Activated CD4-positive, alpha-beta memory T cell treated with anti-CD3 and anti-CD28 coated beads for 36 hours (primary cell): ENCODE measurements at places on chromosomes 1 and 21. TPM values are rescaled to one million over a fixed set of nuclear protein-coding genes. Genes with fewer than 3 reads are reported as not detected.

Gene DFFA
- total RNA-seq: 32.0 TPM

- no peak for DNase-seq
- H3K4me3 ChIP-seq: no peak overlapping the region
- H3K36me3 ChIP-seq: no peaks in the 10 kb centered on the region
- H3K4me1 ChIP-seq: no peaks in the 10 kb centered on the region
- H3K27me3 ChIP-seq: peaks cover 27% of the 10 kb centered on the region
- H3K27ac ChIP-seq: no peak overlapping the region
Observed at GRCh38 chr1:29362116-29362515, 125.8 kb downstream of the PTPRU start.

- no peak overlapping the region for H3K4me3 ChIP-seq
- H3K27ac ChIP-seq: no peak overlapping the region
- H3K27me3 ChIP-seq: no peaks in the 10 kb centered on the region
- DNase-seq: peak; percentile 15
- H3K36me3 ChIP-seq: no peaks in the 10 kb centered on the region
Observed at GRCh38 chr1:119859647-119860046, 36.7 kb downstream of the ADAM30 start.

Gene GPR157
- 3.9 TPM for total RNA-seq

Gene CCDC30
- 2.3 TPM for total RNA-seq

Gene HLX
- total RNA-seq: 0.19 TPM

GRCh38 chr1:199931666-199932377 is 95.7 kb upstream of the NR5A2 start:
- H3K4me3 ChIP-seq: no peak overlapping the region
- peaks cover 8% of the 10 kb centered on the region for H3K4me1 ChIP-seq
- H3K36me3 ChIP-seq: no peaks in the 10 kb centered on the region
- H3K27me3 ChIP-seq: peaks cover 17% of the 10 kb centered on the region
- no peak overlapping the region for H3K27ac ChIP-seq
- DNase-seq: peak; percentile 12

DNA sequence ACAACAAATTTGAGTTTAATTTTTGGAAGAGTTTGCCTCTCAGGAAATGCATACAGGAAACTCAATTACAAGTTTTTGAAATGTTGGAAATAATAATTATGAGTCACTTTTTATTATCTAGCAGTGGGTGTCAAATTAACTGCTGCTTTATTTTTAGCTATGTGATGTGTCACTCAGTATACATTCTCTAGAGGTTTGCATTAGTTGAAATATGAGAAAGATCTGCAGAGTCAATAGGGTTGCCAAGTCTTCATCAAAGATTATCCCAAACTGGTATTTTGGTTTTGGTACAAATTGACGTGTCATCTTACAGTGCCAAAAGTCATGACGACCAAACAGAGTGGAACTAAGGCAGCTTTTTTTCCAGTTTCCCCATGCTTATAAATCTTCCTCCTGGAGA is 54.3 kb upstream of the DIPK1A start:
- H3K36me3 ChIP-seq: no peaks in the 10 kb centered on the region
- no peak overlapping the region for H3K27ac ChIP-seq
- peaks cover 7% of the 10 kb centered on the region for H3K27me3 ChIP-seq
- no peak for DNase-seq

DNA sequence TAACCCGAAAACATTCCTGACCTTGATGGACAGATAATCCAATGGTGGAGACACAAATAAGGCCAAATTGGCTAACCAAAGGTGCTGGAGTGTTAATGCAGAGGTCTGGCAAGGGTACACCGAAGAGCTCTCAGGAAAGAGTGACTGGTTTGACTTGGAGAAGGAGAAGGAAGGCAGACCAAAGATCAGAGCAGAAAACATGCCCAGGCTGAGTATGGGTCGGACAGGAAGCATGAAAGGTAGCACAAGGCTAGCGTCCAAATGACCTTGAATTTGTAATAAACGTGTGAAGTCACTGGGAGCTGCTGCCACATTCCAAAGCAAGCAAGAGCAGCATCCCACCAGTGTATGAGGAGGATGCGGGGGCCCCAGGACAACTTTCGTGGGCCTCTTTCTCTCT is 45.7 kb downstream of the APP start:
- DNase-seq: no peak
- H3K4me1 ChIP-seq: no peaks in the 10 kb centered on the region

DNA sequence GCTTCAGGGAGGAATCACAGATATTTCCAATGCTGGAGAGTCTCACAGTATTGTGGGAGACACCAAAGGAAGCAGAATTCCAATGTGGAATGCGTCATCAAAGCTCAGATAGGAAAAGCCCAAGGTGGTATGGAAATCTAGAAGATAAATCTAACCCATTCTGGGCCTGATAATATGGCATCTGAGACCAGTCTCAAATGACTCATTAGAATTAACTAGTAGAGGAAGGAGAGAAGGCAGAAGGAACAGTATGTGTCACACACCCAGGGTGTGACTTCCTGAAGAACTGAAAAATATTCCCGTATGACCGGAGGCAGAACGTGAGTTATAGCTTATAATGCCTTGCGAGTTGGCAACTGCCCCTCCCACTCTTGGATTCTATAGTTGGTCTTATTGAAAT is 499.2 kb downstream of the PLPP3 start:
- DNase-seq: no peak
- H3K27me3 ChIP-seq: no peaks in the 10 kb centered on the region
- no peak overlapping the region for H3K27ac ChIP-seq
- no peaks in the 10 kb centered on the region for H3K4me1 ChIP-seq

GRCh38 chr1:51661081-51661518 is 44.2 kb downstream of the OSBPL9 start:
- no peak for DNase-seq
- H3K36me3 ChIP-seq: no peaks in the 10 kb centered on the region
- no peak overlapping the region for H3K27ac ChIP-seq
- H3K4me1 ChIP-seq: no peaks in the 10 kb centered on the region
- no peak overlapping the region for H3K4me3 ChIP-seq
- no peaks in the 10 kb centered on the region for H3K27me3 ChIP-seq

DNA sequence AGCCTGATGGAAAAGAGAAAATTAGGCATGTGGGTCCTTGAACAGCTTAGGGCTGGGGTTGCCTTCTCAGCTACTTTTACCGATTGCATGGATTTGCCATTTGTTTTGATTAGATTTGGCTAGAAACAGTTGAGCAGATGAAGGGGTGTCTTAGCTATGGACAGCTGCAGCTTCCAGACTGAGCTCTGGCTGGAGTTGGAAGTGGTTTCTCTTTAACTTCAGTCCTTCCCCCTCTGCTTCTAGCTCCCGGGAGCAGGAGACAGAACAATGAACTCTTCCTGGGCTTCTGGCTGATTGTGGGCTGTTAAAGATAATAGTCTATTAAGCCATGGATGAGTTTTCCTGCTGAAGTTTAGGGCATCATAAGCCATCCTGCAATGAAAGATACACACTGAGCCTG is 50.7 kb downstream of the UBE2T start:
- peaks cover 14% of the 10 kb centered on the region for H3K4me1 ChIP-seq
- no peaks in the 10 kb centered on the region for H3K27me3 ChIP-seq
- no peaks in the 10 kb centered on the region for H3K36me3 ChIP-seq
- H3K27ac ChIP-seq: no peak overlapping the region

GRCh38 chr1:97372531-97372930 is 548.3 kb downstream of the DPYD start:
- H3K36me3 ChIP-seq: peaks cover 26% of the 10 kb centered on the region
- no peak overlapping the region for H3K27ac ChIP-seq
- H3K27me3 ChIP-seq: no peaks in the 10 kb centered on the region
- H3K4me3 ChIP-seq: no peak overlapping the region

DNA sequence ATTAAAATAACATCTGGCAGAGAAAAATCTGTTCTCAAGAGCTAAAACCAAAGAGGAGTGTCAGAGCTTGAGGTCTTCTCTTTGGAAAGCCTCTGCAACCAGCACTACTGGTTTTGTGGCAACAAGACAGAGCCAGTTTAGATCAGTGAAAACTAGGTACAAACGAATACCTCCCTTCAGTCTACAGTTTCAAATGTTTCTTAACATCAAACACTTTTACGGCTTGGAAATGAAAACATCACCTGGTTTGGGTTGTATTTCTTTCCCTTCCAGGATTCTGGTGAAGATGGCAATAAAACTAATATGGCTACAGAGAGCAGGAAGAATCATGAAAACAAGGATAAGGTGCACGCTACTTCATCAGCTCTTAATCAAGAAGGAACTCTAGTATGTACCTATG is 339.4 kb upstream of the ESRRG start:
- no peaks in the 10 kb centered on the region for H3K4me1 ChIP-seq
- H3K36me3 ChIP-seq: no peaks in the 10 kb centered on the region
- no peak for DNase-seq
- no peaks in the 10 kb centered on the region for H3K27me3 ChIP-seq
- H3K4me3 ChIP-seq: no peak overlapping the region
- no peak overlapping the region for H3K27ac ChIP-seq

GRCh38 chr1:202961220-202961880 is 3.2 kb upstream of the ADIPOR1 start:
- H3K27me3 ChIP-seq: no peaks in the 10 kb centered on the region
- no peak overlapping the region for H3K27ac ChIP-seq
- H3K4me1 ChIP-seq: peaks cover 29% of the 10 kb centered on the region
- DNase-seq: no peak
- no peak overlapping the region for H3K4me3 ChIP-seq
